T-helper 1 cell treated with Interleukin-12 subunit alpha and Interleukin-12 subunit beta and Interleukin-4 antibody, amounts not matched to agents 30 ng/mL and 1 ng/mL, for 36 hours (primary cell): ENCODE measurements at places on chromosomes 7 and 10. TPM values are rescaled to one million over a fixed set of nuclear protein-coding genes. Genes with fewer than 3 reads are reported as not detected.

The ASB10 gene
- total RNA-seq: not detected in 2 replicates

The SPOCK2 gene
- total RNA-seq: 341 and 344 TPM in 2 replicates

The RAB19 gene
- total RNA-seq: 16.3 and 16.5 TPM in 2 replicates

The CCDC6 gene
- 57.5 and 58.0 TPM in 2 replicates for total RNA-seq

The CALHM3 gene
- 0.20 TPM in 1 of 2 replicates, not detected in the other for total RNA-seq

The BTBD16 gene
- not detected in 2 replicates for total RNA-seq

The HMX3 gene
- total RNA-seq: not detected in 2 replicates

The CDHR1 gene
- 0.07 and 0.20 TPM in 2 replicates for total RNA-seq

The IRF5 gene
- total RNA-seq: 9.8 and 11.3 TPM in 2 replicates

The SND1 gene
- 250 and 263 TPM in 2 replicates for total RNA-seq

The PGAM2 gene
- total RNA-seq: 0.34 and 0.66 TPM in 2 replicates

The INMT gene
- 5.2 and 5.9 TPM in 2 replicates for total RNA-seq

The FEZF1 gene
- not detected in 2 replicates for total RNA-seq

The PRF1 gene
- 129 and 132 TPM in 2 replicates for total RNA-seq

The CALN1 gene
- 0.15 and 0.20 TPM in 2 replicates for total RNA-seq

The TUBAL3 gene
- total RNA-seq: not detected in 2 replicates

The IKZF1 gene
- total RNA-seq: 530 and 537 TPM in 2 replicates

The ARHGAP21 gene
- 40.0 and 40.8 TPM in 2 replicates for total RNA-seq

The WIPF3 gene
- not detected in 2 replicates for total RNA-seq

The NFE2L3 gene
- 69.4 and 71.7 TPM in 2 replicates for total RNA-seq

The AKR1C3 gene
- total RNA-seq: 2.9 and 4.9 TPM in 2 replicates

The ZPBP gene
- total RNA-seq: not detected in 2 replicates

The ITPRID1 gene
- not detected in 2 replicates for total RNA-seq

The ZNF488 gene
- not detected in 2 replicates for total RNA-seq

The SEC31B gene
- total RNA-seq: 260 and 267 TPM in 2 replicates

The PDE1C gene
- total RNA-seq: not detected in 2 replicates

The INHBA gene
- 0.32 and 0.54 TPM in 2 replicates for total RNA-seq

The SPDYE5 gene
- total RNA-seq: not detected in 2 replicates

The CC2D2B gene
- total RNA-seq: 0.76 and 1.6 TPM in 2 replicates

The AIFM2 gene
- total RNA-seq: 4.6 and 4.9 TPM in 2 replicates

The GDF10 gene
- total RNA-seq: not detected in 2 replicates

The CROT gene
- 11.7 and 15.3 TPM in 2 replicates for total RNA-seq

The SAMD9 gene
- 59.0 and 59.5 TPM in 2 replicates for total RNA-seq

The FAM237B gene
- total RNA-seq: not detected in 2 replicates

The WEE2 gene
- 0.12 and 0.15 TPM in 2 replicates for total RNA-seq

The GOLGA7B gene
- 5.3 and 5.5 TPM in 2 replicates for total RNA-seq

The CNNM1 gene
- 0.07 and 0.29 TPM in 2 replicates for total RNA-seq

The LEP gene
- not detected in 2 replicates for total RNA-seq

The PRPS1L1 gene
- not detected in 2 replicates for total RNA-seq

The ZNF783 gene
- 18.2 and 18.7 TPM in 2 replicates for total RNA-seq

The NPSR1 gene
- not detected in 2 replicates for total RNA-seq

The PPP1R9A gene
- total RNA-seq: not detected in 2 replicates

The LIPK gene
- not detected in 2 replicates for total RNA-seq

The GLI3 gene
- 0.02 TPM in 1 of 2 replicates, not detected in the other for total RNA-seq

The CUBN gene
- 0.39 and 1.4 TPM in 2 replicates for total RNA-seq

The UBE2D1 gene
- 14.9 and 18.6 TPM in 2 replicates for total RNA-seq
